Frontal cortex (tissue), 4 donors: ENCODE measurements at places on chromosomes 6 and 20.
A peak's percentile ranks its signal among the peaks of the same experiment; 100 is the strongest.

GRCh38 chr6:11317885-11318771, 85.7 kb upstream of the NEDD9 start:
- DNase-seq, result peak; percentile 28

GRCh38 chr20:59828125-59829053, 105.0 kb downstream of the SYCP2 start:
- DNase-seq, result no peak

DNA sequence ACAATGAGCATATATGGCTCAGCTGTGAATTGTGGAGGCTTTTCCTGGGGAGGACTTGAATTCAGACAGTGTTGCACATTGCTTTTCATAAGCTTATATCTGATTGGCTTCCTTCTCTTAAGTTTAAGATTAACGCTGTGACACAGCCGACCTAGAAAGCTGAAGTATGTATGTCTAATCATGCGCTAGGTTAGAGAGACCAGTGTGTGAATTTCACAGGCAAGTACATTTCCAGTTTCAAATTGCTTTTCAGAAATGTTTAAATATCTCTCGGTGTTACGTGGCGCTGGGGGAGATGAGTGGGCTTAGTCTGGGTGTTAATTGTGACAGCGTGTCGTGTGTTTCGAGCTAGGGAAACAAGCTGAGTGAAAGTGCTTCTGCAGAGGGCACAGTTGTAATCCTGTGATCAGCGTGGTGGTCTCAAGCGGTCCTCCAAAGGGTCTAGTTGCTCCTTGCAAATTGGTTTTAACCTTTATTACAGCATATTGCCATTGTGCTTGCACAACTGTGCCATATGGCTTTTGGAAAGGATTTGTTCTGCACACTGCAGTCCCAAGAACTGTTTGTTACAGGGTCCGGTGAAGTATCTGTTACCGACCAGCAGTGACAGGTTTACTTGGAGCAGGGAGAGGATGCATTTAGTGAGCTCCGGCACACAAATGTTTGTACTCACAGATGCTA, 166.6 kb downstream of the SASH1 start:
- DNase-seq, result no peak

DNA sequence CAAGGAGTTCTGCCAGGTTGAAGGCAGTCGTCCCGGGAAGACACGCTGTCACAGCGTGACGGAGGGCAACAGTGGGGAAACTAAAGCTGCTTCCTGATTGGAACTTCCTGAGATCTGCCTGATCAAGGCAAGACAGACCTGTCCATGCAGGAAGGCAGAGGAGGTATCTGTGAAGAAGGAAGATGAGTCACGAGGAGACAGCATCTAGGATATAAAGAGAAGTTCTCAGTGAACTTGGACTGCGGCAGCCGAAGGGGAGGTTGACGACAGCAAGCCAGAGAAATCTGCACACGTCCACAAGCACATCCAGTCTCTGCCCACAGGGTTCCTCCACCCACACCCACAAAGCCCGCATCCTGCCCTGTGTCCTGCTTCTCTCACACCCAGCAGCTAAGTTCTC, 38.6 kb downstream of the PREP start:
- no peak for DNase-seq

- no peak for DNase-seq
Observed at GRCh38 chr6:111530667-111531066, 47.6 kb upstream of the REV3L start.

DNA sequence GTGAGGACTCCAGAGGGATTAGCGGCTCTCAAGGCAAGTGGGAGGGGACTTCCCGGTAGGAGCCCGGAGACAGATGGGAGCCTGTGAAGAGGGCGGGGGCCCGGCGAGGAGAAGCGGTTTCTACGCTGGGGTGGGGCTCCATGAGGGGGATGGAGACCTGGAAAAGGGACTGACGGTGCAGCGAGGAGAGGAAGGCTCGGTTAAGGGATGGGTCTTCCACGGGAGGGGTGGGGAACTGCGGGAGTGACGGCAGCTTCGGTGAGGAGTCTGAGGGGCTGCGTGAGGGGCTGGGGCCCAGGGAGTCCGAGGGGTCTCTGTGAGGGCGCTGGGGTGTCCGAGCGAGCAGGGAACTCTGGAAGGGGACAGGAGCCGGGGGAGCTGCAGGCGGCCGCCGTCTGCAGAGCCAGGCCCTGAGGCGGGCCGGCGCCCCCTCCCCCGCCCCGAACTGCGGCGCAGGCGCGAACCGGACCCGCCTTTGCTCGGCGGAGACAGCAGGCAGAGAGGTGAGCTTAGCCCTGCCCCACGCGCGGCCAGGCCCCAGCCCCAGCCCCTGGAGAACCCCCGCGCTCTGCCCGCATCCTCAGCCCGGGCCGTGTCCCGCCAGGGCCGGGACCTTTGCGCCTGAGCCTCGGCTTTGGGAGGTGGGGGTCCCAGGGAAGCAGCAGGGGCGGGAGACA, at the start of gene NRSN2:
Gene NRSN2 (plus strand): TSS at position 472 of the 677 bp plus-strand sequence. CDS start 2,533 bp downstream, outside the sequence.
- peak; percentile 75 for DNase-seq

- no peak for DNase-seq
Observed at GRCh38 chr6:15744818-15745402, 82.1 kb upstream of the DTNBP1 start.

- DNase-seq, result no peak
Observed at GRCh38 chr20:13031751-13032150, 23.0 kb downstream of the SPTLC3 start.

DNA sequence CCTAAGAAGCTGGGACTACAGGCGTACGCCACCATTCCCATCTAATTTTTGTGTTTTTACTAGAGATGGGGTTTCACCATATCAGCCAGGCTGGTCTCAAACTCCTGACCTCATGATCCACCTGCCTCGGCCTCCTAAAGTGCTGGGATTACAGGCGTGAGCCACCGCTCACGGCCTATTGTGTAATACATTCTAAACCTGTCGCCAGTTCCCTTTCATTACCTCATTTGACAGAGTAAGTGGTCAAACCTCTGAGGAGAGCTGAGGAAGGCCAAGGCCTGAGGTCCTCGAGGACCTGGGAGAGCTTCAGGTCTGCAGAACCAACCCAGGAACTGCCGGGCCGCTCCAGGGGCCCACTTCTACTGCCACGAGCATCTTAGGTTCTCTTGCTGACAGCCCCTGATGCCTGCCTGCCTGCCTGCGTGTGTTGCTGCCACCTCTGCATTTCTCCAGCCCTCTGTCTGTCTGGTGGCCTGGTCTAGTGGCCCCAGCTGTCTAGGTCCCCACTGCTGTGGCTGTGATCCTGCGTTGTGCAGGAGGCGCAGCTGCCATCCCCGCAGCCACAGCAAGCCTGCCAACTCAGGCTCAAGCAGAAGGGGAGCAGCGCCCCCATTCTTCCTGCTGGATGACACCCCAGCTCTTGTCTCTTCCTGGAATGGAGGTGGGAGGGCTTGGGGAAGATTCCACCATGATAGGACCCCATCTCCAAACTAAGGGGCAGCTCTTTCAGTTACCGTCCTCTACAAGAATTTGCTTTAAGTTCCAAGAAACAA, 45.3 kb downstream of the PRR18 start:
- no peak for DNase-seq

DNA sequence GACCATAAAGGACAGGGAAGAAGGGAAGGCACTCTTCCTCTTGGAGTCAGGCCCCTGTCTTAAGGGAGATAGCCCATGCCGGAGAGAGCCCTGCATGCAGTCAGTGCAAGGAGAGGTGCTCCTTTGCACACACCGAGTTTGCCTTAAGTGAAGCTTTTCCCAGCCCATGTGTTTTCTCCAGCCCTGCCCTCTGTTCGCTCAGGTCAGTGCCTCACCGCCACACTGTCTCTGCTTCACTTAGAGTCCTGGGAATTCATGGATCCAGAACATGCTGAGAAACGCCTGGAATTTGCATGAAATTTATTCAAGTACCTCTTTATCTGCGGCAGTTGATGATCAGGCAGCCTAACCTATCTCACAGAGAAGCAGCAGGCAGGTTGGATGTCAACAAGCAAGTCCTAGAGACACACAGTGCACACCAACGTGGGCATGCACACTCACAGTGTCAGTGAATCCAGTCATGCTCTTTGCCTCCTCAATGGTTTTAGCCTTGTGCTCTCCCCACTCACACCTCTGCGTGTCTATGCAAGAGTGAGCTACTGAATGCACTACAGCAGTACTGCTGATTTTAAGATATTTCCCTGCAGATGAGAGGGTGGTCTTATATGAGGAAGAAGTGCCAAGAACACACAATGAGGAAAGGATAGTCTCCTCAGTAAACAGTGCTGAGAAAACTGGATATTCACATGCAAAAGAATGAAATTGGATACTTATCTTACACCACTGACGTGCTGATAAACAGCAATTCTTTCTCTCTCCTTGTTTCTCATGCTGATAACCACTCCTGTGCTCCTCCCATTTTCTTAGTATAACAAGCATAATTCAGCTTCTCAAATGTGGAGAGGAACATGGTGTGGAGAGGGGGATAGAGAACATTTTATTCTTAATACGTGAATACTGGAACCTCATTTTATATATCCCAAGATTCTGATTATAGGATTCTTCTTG, 295.1 kb upstream of the CDYL start:
- no peak for DNase-seq

- DNase-seq, result no peak
Observed at GRCh38 chr6:135212020-135212806, 31.1 kb downstream of the MYB start.

DNA sequence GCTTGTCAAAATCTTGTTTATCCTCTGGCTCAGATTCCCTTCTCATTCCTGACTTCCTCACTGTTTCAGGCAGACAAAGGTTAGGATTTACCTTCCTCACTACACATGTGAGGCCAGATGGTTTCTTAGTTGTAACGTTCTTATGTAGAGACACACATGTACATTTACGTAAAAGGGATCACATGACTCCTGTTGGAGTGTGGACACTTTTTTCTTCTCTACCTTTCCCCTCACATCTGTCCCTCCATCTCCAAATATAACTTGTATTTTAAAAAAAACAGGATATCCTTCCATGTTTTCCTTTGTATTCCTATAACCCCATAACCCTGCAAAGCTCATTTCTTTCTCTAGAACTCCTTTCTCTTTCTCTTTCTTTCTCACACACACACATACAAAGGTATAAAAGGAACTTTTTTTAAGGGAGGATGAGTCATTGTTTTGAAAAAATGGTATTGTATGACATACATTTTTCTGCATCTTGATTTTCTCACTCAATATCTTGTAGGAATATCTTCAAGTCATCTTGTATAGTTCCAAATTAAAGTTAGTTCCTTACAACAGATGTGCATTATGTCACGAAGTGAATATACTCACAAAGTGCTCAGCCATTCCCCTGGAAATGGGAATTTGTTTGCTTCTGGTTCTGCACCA, 78.2 kb upstream of the SULF2 start:
- DNase-seq, result no peak

GRCh38 chr6:13965582-13966127, 40.9 kb downstream of the RNF182 start:
- no peak for DNase-seq

- no peak for DNase-seq
Observed at GRCh38 chr6:136347847-136348246, 58.2 kb upstream of the BCLAF1 start.

DNA sequence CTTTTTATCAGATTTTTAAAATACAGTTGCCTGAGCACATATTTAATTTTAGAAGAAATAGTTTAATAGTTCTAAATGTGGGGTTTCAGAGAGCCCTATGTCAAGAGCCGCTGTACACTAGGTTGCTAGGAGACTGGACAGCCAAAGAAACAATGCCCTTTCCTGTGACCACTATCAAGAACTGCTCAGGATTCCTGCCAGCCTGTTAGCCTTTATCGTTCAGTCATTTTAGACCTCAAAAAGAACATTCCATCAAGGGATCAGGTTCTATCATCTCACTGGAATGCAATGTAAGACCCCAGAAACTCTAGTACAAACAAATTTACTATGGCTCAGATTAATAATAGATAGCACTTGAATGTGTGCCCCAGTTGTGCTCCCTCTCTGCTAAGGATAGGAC, 181.2 kb upstream of the CCN2 start:
- DNase-seq, result no peak

- DNase-seq, result no peak
Observed at GRCh38 chr6:166274739-166275370, 33.3 kb downstream of the PRR18 start.

DNA sequence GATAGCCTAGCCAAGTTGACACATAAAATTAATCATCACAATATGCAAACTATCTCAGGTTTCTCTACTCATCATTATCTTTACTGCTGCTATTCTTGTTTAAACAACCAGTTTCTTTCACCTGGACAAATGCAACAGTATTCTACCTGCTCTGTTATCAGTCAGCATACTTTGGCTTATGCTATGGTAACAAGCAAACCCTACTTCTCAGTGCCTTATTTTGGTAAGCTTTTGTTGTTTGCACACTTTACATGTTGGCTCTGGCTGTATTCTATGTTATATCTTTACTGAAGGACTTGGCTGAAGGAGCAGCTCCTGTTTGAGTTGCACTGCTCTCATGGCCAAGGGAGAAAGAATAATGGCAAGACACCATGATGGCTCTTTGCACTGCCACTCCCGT, 463.1 kb downstream of the EPM2A start:
- DNase-seq, result no peak

DNA sequence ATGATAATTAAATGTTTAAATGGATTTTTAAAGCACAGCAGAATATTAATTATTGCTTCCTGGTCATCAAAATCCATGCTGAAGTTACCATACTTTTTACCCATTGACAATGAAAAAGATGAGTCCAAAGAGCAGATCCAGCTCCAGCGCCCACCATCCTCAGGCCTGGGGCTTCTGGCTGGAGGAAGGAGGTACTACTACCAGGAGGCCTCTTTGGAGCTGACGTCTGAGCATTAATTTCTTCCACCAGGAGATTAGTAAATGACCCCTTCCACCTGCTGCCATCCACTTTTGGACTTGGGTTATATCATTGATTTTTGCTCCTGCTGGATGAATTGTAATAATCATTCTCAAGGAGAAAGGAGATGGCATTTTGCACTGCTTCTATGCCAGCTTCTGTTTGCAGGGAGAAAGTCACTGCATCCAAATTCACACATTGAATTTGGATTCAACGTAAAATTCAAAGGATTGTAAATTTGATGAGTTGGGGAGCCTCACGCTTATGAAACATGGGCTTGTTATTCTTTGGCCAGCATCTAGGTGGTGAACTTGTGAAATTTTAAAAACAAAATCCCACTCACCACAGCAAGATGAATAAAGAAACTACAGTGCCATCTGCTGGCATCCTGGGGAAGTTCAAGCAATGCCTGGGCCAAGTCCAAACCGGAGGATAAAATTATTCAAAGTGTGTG, 121.8 kb downstream of the SASH1 start:
- DNase-seq, result peak; percentile 27

DNA sequence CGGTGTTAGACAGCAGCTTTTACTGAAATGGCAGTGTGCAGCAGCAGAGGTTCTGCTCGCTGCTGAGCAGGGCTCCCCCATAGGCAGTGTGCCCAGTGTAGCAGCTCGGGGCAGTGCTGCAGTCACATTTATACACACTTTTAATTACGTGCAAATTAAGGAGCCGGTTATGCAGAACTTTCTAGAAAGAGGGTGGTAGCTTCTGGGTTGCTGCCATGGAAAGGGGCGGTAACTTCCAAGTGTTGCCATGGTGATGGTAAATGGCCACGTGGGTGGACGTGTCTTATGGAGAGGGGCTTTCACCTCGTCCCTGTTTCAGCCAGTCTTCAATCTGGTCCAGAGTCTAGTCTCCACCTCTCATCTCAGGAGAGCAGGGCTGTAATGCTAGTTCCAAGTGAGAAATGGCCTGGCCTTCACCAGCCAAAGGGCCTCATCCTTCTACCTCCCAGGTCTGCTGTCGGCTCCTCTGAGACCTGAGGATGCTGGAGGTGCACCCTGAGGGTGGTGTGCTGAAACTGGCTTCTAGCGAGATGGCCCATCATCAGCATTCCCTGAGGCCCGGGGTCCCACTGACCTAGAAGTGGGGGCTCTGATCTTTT, 180.5 kb upstream of the PMEPA1 start:
- DNase-seq, result no peak

GRCh38 chr6:1491025-1491424, 101.6 kb downstream of the FOXF2 start:
- DNase-seq, result no peak

GRCh38 chr6:3777730-3778461, 26.4 kb upstream of the PXDC1 start:
- DNase-seq, result no peak
